ENCODE measurements at places on chromosomes 16 and 17.

DNA sequence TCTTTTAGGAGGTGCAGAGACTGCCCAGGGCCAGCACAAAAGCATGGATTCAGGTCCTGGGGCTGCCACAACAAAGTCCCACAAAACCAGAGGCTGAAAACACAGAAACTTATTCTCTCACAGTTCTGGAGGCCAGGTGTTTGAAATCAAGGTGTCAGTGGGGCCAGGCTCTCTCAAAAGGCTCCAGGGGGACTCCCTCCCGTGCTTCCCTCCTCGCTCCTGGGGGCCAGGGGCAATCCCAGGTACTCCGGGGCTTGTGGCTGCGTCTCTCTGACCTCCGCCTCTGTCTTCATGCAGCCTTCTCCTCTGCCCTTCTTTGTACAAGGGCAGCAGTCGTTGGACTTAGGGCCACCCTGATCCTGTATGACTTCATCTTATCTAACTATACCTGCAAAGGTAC is 8.3 kb upstream of the RBFOX3 start:
- no peak for DNase-seq

GRCh38 chr17:60095381-60095780 is 16.7 kb upstream of the HEATR6 start:
- DNase-seq: no peak

DNA sequence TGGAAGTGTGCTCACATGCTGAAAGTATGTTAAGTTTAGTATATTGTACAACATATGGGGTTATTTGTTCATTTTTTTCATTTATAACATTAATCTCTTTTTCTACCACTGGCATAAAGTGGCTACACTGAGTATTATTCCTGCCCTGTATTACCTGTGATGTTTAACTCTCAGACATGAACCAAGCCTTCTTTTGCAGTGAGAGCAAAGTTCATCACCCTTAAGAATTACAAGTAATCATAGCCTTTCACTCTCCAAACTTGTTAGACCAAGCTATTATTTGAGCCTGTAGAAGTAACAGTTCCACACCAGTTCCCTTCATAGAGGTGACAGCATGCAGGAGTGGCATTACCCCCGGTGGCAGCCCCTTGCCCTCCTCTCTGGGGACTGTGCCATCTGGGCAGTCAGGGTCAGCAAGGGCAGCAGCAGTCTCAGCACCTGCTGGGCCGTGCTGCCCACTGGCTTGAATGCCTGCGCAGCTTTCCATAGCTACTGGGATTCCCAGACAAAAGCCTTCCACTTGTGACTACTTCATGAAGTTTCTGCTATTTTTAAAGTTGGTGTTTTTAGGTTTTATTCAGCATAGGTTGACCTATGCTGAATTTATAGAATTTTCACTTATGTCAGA is 71.3 kb downstream of the TMC6 start:
- DNase-seq: no peak

- no peak for DNase-seq
These were observed 17.1 kb upstream of the ST6GALNAC1 start for GRCh38 chr17:76660656-76661042.

DNA sequence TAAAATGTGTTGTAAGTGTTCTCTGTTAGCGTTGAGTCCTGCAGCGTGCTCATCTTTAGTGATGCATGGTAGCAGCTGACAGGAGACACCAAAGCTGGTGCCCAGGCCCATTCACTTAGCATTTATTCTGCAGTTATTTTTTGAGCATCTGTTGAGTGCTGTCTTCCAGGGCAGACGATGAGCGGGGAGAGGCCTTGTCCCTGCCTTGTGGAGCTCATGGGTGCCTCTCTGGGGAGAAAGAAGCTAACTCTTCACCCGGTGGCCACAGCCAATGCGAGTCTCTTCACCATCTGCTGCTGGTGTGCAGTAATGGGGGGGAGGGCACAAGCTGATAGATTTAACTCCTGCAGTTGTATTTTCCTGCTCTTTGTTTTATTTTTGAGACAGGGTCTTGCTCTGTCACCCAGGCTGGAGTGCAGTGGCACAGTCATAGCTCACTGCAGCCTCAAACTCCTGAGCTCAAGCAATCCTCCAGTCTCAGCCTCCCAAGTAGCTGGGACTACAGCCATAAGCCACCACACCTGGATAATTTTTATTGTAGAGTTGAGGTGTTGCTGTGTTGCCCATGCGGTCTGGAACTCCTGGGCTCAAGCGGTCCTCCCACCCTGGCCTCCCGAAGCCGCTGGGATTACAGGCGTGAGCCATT is 30.5 kb downstream of the GPT2 start:
- DNase-seq: no peak

- no peak for DNase-seq
These were observed 32.2 kb upstream of the CHMP6 start for GRCh38 chr17:80959330-80960036.
